ENCODE measurements at places on chromosomes 12 and 14. TPM values are rescaled to one million over a fixed set of nuclear protein-coding genes. Genes with fewer than 3 reads are reported as not detected.
A peak's percentile ranks its signal among the peaks of the same experiment; 100 is the strongest.

Gene RPL36AL
- 277 TPM for polyA plus RNA-seq

Gene SLC10A1
- 2.9 TPM for polyA plus RNA-seq

Gene USP44
- not detected for polyA plus RNA-seq

Gene FOXM1
- polyA plus RNA-seq = 9.4 TPM

Gene RD3L
- not detected for polyA plus RNA-seq

Gene CLEC9A
- not detected for polyA plus RNA-seq

Gene ACACB
- polyA plus RNA-seq = 3.8 TPM

GRCh38 chr14:42428996-42429395, 822.3 kb downstream of the LRFN5 start:
- no peak for DNase-seq
- H3K36me3 ChIP-seq = no peaks in the 10 kb centered on the region
- H3K27ac ChIP-seq = no peak overlapping the region
- no peak overlapping the region for H3K4me3 ChIP-seq
- H3K27me3 ChIP-seq = no peaks in the 10 kb centered on the region

GRCh38 chr12:27511031-27511722, 12.8 kb upstream of the PPFIBP1 start:
- peaks cover 7% of the 10 kb centered on the region for H3K4me1 ChIP-seq
- H3K4me3 ChIP-seq = no peak overlapping the region
- peak; percentile 14 for DNase-seq
- no peaks in the 10 kb centered on the region for H3K27me3 ChIP-seq

DNA sequence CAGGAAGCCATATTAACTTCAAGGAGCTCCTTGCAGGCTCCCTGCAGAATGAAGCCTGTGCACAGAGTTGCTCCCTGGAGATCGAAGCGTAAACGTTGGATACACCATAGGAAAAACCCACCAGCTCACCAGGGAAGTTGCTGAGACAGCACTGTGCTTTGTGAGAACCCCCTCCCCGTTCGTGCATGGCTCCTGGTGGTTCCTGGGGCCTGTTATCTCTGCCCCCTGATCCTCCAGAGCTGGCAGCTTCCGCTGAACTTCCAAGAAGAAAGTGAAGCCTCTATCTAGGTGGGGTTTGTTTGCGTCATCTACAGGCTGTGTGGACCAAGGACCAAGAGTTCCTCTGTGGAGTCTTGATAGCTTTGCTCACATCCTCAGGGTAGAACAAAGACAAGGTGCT, 2.4 kb upstream of the CCDC85C start:
- no peak overlapping the region for H3K4me3 ChIP-seq
- H3K4me1 ChIP-seq = peaks cover 24% of the 10 kb centered on the region
- H3K27me3 ChIP-seq = no peaks in the 10 kb centered on the region
- peak; percentile 61 for DNase-seq
- H3K36me3 ChIP-seq = no peaks in the 10 kb centered on the region

GRCh38 chr12:102573237-102573636, 92.9 kb upstream of the IGF1 start:
- no peak for DNase-seq
- H3K4me3 ChIP-seq = no peak overlapping the region
- no peaks in the 10 kb centered on the region for H3K4me1 ChIP-seq
- H3K27me3 ChIP-seq = no peaks in the 10 kb centered on the region
- H3K36me3 ChIP-seq = no peaks in the 10 kb centered on the region

DNA sequence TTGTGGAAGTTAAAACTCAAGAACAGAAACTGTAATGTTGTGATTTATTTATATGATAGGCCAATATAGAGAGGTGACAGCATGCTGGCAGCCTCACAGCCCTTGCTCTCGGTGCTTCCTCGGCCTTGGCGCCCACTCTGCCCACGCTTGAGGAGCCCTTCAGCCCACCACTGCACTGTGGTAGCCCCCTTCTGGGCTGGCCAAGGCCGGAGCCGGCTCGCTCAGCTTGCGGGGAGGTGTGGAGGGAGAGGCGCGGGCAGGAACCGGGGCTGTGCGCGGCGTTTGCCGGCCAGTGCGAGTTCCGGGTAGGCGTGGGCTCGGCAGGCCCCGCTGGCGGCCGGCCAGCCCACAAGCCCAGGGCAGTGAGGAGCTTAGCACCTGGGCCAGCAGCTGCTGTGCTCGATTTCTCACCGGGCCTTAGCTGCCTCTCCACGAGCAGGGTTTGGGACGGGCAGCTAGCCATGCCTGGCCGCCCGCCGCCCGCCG, 65.8 kb upstream of the SLC8A3 start:
- DNase-seq = peak; percentile 84
- H3K27me3 ChIP-seq = no peaks in the 10 kb centered on the region
- no peak overlapping the region for H3K4me3 ChIP-seq
- peak overlapping the region; percentile 79 for H3K27ac ChIP-seq

DNA sequence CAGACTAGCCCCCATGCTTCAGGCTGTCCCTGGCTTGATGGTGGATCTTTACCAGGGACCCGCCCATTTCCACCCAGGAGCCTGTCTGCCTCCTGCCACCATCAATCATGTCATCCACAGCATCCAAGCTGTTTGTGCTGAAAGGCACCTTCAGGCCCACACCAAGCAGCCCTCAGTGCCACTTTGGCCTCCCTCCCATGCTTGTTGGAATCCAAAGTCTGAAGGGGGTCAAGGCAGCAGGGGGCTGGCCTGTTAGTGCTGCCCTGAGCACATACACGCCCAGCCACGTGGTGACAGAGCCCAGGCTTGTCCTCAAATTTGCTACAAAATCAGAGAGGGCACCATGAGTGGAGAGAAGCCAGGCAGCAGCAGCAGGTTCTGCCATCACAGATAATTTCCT, 1146.8 kb downstream of the FSCB start:
- H3K4me1 ChIP-seq = no peaks in the 10 kb centered on the region
- no peak for DNase-seq
- H3K27ac ChIP-seq = no peak overlapping the region
- H3K36me3 ChIP-seq = no peaks in the 10 kb centered on the region

DNA sequence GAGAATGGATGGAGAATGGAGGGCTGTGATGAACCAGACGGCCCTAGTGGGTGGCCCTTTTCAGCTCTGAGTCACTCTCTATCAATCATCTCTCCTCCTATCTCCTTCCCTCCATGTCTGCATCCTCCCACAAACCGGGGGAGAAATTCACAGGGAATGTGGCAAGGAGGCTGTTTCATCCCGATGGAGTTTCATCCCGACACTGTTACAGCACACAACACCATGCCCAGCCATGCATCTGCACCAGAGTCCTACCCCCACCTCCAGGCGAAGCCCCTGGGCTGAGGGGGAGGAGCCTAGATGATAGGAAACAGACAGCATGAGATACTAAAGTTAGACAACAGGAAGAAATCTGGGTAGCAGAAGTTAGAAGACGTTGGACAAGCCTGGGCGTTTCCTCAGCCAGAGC, 20.8 kb downstream of the SLC8B1 start:
- H3K4me1 ChIP-seq = no peaks in the 10 kb centered on the region
- H3K36me3 ChIP-seq = no peaks in the 10 kb centered on the region
- H3K27me3 ChIP-seq = no peaks in the 10 kb centered on the region
- H3K4me3 ChIP-seq = no peak overlapping the region
- no peak overlapping the region for H3K27ac ChIP-seq

- no peaks in the 10 kb centered on the region for H3K27me3 ChIP-seq
- DNase-seq = no peak
- no peak overlapping the region for H3K4me3 ChIP-seq
Measured at GRCh38 chr14:103260629-103261124, 73.4 kb upstream of the EIF5 start.

DNA sequence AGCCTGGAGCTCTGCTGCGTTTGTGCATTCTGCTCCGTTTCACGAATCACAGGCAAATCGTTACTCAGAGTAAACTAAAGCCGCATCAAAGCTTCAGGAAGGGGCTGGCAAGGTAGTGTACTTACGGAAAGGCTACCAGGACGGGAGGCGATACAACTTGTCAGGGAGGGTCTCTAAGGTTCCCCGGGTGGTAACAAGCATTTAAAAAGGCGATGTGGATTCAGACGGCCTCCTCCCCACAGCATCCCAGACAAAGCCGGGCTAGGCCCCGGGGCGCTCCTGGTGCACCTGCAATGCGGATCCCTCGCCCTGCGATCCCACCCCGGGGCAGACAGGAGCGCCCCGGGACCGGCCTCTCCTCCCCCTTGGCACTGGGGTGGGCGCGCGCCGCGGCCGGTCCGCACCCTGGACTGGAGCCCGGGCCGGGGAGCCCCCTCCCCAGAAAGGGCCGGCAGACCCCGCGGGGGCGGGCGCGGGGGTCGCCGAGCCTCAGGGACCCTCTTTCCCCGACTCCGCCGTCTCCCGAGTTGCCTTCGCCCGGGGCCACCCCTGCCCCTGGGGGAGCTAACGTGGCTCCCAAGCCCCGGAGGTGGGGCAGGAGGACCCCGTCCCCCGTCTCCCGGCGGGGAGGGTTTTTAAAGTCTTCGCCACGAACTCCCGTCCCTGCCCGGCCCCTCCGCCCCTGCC, 718 bp downstream of the CCDC92 start:
- peak overlapping the region; percentile 99 for H3K27ac ChIP-seq
- H3K36me3 ChIP-seq = no peaks in the 10 kb centered on the region
- peak; percentile 64 for DNase-seq
- no peaks in the 10 kb centered on the region for H3K27me3 ChIP-seq

DNA sequence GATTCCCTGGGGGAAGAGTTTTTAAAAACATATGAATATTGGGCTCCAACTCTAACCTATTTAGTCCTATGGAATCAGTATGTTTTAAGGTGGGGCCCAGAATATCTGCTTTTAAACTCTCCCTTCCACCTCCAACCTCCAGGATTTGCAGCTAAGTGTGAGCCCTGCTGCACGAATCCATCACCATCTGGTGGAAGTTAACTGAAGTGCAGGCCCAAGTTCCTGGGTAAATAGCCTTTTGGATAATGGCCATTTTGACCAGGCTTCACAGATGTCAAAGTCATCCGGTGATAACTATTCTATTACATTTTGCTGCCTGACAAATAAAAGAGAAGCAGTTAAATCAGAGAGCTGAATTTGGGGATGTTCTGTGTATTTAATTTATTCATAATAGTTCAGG, 58.1 kb upstream of the RMST start:
- no peak overlapping the region for H3K27ac ChIP-seq
- no peak overlapping the region for H3K4me3 ChIP-seq
- no peaks in the 10 kb centered on the region for H3K4me1 ChIP-seq
- H3K36me3 ChIP-seq = no peaks in the 10 kb centered on the region
- DNase-seq = peak; percentile 69
- no peaks in the 10 kb centered on the region for H3K27me3 ChIP-seq

DNA sequence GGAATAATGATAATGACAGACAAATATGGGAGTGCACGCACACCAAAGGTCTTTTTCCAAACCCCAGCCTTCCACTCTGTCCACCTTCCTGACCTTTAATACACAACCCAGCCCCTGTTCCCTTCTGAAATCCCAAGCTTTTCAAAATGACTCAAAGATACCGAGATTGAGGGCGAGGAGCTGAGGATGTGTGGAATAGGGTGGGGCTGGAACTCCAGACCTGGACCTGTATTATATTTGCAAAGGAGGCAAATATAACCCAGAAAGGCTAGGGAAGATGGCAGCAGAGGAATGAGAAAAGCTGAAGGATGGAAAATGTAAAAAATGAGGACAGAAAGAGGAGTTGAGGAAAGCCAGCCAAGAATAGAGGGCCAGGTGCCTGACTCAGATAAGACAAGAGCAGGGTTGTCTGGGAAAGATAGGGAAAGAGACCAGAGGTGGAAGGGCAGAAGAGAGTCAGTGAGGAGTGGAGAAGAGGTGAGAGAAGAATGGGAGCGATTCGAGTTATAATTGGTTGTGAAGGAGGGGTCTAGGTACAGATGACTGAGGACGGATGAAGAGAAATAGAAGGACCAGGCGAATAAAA, 1.0 kb upstream of the PTMS start:
- H3K4me1 ChIP-seq = peaks cover 45% of the 10 kb centered on the region
- H3K27me3 ChIP-seq = no peaks in the 10 kb centered on the region
- H3K36me3 ChIP-seq = no peaks in the 10 kb centered on the region
- peak overlapping the region; percentile 86 for H3K27ac ChIP-seq

GRCh38 chr12:124326871-124327270, 32.0 kb downstream of the RFLNA start:
- H3K4me3 ChIP-seq = no peak overlapping the region
- no peak for DNase-seq
- H3K27ac ChIP-seq = no peak overlapping the region
- no peaks in the 10 kb centered on the region for H3K4me1 ChIP-seq
- H3K36me3 ChIP-seq = no peaks in the 10 kb centered on the region

- H3K4me3 ChIP-seq = no peak overlapping the region
- H3K27ac ChIP-seq = no peak overlapping the region
- H3K27me3 ChIP-seq = peaks cover 31% of the 10 kb centered on the region
- peaks cover 13% of the 10 kb centered on the region for H3K4me1 ChIP-seq
- H3K36me3 ChIP-seq = no peaks in the 10 kb centered on the region
Measured at GRCh38 chr12:29781188-29781587, 2.6 kb downstream of the TMTC1 start.

GRCh38 chr12:109685574-109686447, 27.8 kb upstream of the FAM222A start:
- no peak overlapping the region for H3K4me3 ChIP-seq
- no peaks in the 10 kb centered on the region for H3K27me3 ChIP-seq
- no peak for DNase-seq

DNA sequence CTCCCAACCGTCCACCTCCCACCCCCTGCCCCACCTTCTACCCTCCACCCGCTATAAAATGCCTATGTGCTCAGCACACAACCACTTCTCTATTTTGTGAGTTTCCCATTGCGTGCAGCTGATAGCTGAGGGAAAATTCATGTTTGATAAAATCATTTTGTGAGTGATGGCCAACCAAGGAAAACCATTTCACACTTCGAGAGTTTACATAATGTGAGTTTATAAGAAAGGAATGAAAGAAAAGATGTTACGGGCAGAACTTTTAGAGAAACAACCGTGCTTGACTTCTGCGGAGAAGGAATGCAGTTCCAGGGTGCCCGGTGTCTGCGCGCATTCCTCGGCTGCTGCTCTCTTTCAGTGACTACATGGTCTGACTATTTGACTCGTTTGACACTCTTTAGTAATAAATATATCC, 140.9 kb downstream of the EFCAB11 start:
- no peaks in the 10 kb centered on the region for H3K36me3 ChIP-seq
- no peak overlapping the region for H3K4me3 ChIP-seq

GRCh38 chr14:24388474-24389179, 10.2 kb upstream of the NYNRIN start:
- H3K36me3 ChIP-seq = no peaks in the 10 kb centered on the region
- DNase-seq = no peak
- H3K27ac ChIP-seq = peak overlapping the region; percentile 82
- no peaks in the 10 kb centered on the region for H3K27me3 ChIP-seq

DNA sequence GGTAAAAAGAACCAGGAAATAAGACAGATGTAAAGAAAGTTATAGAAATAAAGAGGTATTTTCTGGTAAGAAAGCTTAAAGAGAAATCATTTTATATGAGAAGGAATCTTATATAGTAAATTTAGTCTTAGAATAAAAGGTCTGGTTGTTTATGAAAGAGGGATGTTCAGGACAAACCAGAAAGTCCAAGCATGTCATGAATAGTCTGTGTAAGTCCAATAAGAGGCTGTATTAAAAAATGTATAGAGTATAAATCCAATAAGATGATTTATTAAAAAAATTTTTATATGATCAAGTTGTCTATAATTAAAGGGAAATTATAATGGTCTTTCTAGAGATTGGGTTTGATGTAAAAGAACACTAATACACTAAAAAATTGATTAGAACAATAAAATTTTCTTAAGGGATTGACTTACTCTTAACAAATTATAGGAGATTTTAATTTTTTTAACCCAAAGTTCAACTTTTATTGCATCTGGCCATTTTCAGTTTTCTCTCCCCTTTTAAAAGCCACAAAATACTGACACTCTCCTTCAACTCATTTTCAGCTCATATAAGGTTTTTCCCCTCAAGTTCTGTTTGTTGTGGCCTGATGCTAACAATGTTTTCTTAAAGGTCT, 35.1 kb downstream of the ST8SIA1 start:
- no peaks in the 10 kb centered on the region for H3K27me3 ChIP-seq
- no peaks in the 10 kb centered on the region for H3K36me3 ChIP-seq
- H3K4me3 ChIP-seq = no peak overlapping the region
- DNase-seq = no peak
- no peak overlapping the region for H3K27ac ChIP-seq
